ENCODE measurements at places on chromosomes 16 and 17.
A peak's percentile ranks its signal among the peaks of the same experiment; 100 is the strongest.

GRCh38 chr16:11175106-11175786, 80.8 kb downstream of the SOCS1 start:
- no peak for DNase-seq

DNA sequence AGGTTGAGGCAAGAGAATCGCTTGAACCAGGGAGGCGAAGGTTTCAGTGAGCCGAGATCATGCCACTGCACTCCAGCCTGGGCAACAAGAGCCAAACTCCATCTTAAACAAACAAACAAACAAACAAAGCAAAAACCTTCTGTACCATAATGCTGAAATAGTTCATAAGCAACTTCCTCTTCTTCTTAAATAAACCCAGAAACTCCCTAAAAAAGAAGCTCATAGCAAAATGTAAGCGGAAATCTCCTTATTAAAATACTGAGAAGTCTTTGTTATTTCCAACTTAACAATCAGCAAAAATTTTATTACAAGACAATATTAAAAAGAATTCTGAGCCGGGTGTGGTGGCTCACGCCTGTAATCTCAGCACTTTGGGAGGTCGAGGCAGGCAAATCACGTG, 82.8 kb downstream of the FBXL20 start:
- DNase-seq, result no peak

DNA sequence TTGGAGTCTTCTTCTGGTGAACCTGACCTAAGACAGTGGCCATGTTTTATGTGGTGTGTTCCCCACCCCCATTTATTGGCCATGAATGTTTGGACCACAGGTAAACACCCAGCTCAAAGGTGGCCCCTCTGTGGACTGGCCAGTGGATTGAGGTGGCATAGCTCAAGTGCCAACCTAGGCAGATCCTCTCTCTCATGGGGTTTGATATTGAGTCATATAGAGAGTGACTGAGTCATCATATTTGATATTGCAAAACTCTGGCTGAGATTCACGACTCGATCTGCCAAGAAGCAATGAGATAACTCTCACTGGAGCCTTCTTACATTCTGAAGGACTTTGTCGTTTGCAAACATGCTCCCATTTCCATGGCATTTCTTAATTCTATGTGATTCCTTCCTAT, 10.5 kb upstream of the TEKT3 start:
- no peak for DNase-seq

DNA sequence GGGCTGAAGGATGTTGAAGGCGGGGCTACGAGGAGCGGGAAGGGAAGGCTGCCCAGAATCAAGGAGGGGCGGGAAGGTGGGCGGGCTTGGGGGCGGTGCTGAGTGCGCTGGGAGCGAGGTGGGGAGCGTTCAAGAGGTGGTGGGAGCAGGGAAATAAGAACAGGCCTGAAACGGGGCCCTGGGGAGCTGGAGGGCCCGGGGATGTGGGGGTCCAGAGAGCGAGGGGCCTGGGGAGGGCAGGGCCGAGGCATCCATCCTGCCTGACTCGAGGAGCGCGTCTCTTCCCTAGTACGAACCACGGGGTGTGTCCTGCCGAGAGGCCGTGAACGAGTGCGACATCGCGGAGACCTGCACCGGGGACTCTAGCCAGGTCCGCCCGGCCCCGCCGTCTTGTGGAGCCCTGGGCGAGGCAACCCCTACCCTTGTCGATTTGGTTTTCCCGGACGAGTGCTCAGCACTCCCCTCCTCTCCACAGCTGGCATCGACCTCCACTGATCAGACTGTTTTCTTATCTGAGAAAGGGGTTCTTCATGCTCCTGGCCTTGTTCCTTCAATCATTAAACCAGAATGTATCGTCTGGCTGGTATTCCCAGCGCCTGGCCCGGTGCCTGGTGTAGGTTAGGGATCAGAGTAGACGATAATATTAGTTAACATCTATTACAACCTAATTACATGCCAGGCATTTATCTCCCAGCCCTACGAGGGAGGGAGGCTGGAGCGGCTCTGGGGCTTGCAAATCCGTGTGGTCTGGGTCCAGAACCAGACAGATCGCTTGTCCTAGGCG, 17.2 kb downstream of the ADAM11 start:
- DNase-seq, result peak; percentile 43

DNA sequence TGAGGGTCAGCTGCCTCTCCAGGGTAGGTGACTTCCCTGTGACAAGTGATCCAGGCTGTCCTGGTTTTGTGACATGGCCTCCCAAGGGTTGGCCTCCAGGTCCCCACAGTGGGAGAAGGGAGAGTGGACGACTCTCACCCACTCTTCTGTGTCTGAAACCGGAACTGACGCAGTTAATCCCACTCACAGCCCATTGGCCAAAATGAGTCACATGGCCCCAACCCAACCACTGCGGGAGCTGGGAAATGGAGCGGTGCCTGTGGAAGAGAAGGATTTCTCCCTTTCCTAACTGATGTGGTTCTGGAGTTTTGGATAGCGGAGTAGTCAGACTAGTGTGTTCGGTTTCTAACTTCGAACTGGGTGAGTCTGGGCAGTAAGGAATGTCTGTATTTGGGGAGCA, 79.4 kb downstream of the ABCC6 start:
- DNase-seq, result no peak

DNA sequence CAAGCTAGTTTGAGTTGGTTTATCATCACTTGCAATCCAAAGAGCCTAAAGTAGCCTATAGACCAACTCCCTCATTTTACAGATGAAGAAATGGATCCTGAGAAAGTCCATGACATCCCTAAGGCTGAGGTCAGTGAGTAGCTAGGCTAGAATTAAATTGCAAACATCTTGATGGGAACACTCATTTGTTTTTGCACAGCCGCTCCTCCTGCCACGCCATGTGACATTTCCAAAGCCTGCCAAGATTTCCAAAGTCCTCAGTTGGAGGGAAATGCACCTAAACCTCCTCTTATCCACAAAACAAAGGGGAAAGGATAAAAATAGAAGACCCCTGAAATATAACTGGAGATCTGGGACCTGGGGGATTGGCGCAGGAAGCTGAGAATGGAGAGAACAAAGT, 15.0 kb downstream of the TMEM92 start:
- DNase-seq, result no peak

- DNase-seq, result no peak
Observed at GRCh38 chr16:29662729-29663015, 375 bp upstream of the SPN start.

- no peak for DNase-seq
Observed at GRCh38 chr17:67712375-67712774, 5.4 kb upstream of the NOL11 start.

GRCh38 chr17:7932949-7933348, 943 bp downstream of the CNTROB start:
- DNase-seq, result peak; percentile 5

GRCh38 chr17:80978499-80979497, 12.8 kb upstream of the CHMP6 start:
- no peak for DNase-seq

DNA sequence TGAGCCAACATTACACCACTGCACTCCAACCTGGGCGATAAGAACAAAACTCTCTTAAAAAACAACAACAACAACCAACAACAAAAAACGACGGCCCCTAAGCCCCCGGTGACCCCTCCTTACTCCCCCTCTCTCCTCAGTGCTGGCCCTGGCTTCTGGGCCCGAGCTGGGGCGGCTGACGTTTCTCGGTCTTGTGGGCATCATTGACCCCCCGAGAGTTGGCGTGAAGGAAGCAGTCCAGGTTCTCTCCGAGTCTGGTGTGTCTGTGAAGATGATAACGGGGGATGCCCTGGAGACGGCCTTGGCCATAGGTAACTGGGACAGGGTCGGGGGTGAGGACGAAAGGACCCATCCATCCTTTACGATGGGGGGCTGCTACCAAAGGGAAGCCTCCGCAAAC, 52.7 kb downstream of the MEAK7 start:
- no peak for DNase-seq

DNA sequence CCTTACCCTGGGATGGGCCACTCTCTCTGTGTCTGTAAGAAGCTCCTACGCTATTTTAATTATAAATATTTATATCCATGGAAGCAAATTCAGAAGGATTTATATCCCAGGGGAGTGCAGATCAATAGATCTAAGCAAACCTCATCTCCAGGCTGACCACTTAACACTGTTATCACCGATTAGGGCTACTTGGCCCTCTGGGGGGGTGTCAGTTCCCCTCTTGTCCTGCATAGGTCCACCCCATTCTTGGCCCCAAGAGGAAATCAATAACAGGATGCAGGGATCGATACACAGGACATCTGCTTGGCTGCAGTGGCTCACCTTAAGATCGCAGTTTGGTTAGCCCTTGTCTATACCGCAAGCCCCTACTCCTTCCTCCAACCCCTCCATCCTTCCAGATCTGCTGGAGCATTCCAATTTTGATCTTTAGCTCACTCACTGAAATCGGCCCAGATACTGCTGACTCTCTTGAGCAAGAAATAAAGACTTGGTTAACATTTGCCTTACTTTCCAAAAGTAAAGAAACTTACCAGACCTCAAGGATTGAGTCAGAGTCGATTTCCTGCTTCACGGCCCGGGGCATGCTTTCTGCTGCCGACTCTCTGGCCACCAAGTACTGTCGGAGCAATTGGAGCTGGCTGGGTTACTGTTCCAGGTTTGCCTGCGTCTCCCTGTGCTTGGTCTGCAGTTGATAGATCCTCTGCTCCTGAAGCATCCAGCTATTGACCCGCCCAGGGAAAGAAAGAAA, 112.3 kb upstream of the PMFBP1 start:
- no peak for DNase-seq

GRCh38 chr17:62219221-62219899, 154.3 kb upstream of the MED13 start:
- no peak for DNase-seq

DNA sequence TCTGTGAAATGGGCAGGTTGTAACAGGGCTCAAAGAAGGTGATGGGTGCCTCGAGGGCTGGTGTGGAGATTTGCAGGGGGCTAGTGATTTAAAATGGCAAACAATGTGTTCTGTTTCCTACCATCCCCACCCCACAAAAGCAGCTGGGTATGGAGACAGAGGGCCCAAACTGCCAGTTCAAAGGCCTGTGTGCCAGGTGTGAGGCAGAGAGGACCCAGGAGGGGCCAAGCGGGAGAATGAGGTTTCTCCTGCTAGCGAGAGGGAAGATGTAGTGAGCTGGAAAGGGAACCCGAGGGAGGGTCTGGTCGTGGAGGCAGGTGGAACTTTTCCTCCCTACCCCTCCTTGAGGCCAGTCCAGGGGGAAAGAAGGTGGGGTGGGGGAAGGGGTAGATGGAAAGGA, 39.4 kb downstream of the LAT start:
- no peak for DNase-seq

- no peak for DNase-seq
Observed at GRCh38 chr17:5715478-5715877, 131.2 kb upstream of the NLRP1 start.

DNA sequence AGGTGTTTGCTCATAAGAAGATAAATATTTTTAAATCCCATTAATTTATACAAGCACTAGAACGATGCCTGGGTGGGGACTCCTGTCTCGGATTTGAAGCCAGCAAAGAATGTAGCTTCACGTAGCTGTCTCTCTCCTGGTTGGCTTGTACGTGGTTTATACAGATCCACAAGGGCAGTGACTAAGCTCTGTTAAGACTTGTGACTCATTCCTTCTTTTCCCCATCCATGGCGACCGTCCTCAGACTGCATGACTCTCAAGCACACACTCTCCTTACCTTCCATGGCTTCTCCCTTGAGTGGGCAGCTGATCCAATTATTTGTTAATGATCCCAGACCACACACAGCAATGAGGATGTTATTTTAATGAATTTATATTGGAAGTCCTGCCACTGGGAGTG, 679.7 kb upstream of the SOX9 start:
- no peak for DNase-seq

DNA sequence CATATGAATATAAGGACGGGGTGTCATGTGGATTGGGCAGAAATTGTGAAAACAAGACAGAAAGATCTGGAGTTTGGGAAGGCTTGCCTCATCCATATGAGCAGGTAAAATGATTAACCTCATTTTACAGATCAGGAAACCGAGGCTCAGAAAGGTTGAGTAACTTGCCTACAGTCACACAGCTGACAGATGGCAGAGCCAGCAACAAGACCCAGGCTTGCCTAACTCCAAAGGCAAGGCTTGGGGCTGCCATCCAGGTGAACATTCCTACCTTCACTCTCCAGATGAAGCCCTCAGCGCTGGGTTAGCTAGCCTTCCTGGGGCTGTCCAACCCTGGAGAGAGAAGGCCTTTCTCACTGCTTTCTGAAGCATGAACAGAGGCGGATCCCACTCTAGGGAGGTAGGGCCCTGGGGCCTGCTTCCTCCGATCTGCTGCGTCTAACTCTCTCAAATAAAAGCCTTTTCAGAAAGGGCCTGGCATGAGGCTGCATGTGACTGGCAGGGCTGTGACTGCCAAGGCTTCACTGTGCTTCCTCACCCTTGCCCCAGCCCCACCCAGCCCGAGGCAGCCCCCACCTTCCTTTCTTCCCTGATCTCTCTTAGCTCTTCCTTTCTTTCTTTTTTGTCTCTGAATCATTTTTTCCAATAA, 107.8 kb downstream of the GNAO1 start:
- peak; percentile 67 for DNase-seq

DNA sequence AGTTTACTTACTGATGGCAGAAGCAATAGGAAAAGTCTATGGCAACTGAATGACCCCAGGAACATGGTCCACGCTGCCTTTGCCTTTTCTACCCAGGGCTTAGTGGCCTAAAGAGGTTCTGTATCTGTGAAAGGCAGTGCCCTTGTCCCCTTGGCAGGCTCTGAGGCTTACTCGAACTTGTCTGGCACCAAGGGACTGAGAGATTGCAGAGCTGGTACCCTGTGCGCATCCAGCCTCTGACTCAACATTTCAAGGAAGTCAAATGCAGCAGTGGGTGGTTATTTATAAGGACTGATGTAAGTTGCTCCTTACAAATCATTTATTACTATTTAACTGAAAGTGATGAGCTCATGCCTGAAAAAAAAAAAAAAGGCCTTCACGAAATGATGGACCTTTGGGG, 299.9 kb upstream of the MYOCD start:
- no peak for DNase-seq

- peak; percentile 70 for DNase-seq
Observed at GRCh38 chr17:1005361-1005946, 8.5 kb downstream of the TIMM22 start.

DNA sequence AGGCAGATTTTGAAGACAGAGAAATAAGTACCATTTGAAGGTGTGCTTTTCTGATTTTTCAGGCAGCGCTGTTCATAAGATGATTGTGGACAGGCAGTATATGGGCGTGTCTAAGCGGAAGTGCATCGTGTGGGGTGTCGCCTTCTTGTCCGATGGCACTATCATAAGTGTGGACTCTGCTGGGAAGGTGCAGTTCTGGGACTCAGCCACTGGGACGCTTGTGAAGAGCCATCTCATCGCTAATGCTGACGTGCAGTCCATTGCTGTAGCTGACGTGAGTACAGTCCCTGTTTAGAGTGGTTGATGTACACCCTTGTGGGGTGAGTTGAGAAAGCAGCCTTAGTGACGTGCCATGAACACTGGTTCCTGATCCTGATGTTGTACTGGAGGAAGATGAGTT, 10.7 kb downstream of the UTP4 start:
- DNase-seq, result no peak
